ENCODE measurements at places on chromosomes 3 and 15.
A peak's percentile ranks its signal among the peaks of the same experiment; 100 is the strongest.

- no peak for DNase-seq
Observed at GRCh38 chr3:38543586-38543985, 47.4 kb downstream of the EXOG start.

GRCh38 chr15:60217161-60217560 lies 180.6 kb downstream of the ANXA2 start:
- DNase-seq = no peak

DNA sequence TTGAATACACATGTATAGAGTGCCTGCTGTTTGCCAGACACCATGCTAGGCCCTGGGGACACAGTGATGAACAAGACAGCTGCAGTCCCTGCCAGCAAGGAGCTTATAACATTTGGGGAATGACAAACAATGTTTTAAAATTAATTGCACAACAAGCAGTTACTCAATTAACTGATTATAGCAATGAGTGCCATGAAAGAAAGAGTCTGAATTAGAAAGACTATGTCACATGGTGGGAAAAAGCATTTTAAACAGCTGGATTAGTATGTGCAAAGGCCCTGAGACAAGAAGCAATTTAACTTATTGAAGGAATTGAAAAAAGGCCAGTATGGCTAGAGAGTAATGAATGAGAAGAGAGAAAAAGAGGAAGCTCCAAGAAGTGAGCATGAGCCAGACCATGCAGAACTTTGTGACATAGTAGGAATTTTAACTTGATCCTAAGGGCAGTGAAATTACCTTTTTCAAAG lies 64.5 kb upstream of the PLXNA1 start:
- no peak for DNase-seq

- no peak for DNase-seq
Observed at GRCh38 chr15:77682564-77682963, 49.9 kb upstream of the LINGO1 start.

GRCh38 chr3:56113231-56113630 lies 355.0 kb downstream of the ERC2 start:
- no peak for DNase-seq

- DNase-seq = no peak
Observed at GRCh38 chr3:25784971-25785370, 1.7 kb upstream of the NGLY1 start.

GRCh38 chr3:181174022-181174421 lies 184.5 kb upstream of the DNAJC19 start:
- DNase-seq = no peak

GRCh38 chr3:44506961-44507360 lies 29.5 kb upstream of the ZNF445 start:
- DNase-seq = no peak

GRCh38 chr3:129432671-129433070 lies 4.2 kb upstream of the EFCAB12 start:
- DNase-seq = no peak

DNA sequence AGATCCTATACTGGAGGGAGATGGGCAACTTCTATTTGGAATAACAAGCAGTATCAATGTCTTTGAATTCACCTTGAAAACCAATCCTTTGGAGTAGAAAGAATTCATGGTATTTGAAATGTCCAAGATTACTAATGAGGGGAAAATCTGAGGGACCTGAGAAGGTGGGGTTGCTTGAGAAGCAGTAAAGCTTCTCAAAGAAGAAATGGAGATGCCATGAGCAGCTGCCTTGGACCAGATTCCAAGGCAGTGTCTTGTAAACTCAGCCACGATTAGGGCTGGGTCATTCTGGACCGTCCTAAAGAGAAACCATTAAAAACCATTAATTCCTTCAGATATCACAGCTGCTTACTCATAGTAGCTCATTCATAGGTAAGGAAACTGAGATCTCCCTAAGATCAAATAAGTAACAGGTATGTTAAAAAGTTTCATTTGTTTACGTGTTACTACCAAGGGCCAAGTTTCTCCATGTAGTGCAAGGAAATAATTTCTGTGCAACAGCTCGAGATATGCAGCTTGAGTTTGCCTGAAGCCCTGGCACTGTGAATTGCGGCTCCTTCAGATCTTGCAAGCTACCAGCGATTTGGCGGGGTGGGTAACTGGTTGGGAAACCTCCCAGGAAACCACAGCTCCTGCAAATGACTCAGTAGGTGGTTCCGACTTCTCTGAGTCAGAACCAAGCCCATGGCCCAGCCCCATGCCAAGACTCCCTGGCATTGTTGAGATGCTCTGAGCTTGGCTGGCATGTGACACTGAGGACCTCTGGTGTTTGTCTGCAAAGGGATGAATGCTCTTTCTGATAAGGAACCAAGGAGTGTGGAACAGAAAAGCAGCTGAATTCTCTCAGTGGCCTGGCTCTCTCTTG lies 296.8 kb downstream of the RORA start:
- no peak for DNase-seq

DNA sequence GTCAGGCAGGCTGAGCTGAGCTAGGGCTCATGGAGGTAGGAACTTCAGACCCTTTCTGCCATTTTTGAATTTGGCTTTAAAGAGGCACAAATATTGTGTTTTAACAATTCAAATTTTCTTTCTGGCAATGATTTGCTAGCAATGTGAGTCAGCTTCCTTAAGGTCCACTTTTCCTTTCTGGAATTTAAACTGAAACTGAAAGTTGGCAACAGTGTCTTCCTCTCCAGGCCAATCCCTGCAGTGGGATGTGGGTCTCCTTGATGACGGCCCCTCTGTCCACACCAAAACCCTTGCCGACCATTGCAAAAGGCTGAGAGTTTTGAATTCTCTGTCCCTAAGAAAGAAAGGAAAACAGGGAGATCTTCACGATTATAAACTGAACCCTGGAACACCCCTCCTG lies 27.1 kb downstream of the RPSA start:
- no peak for DNase-seq

DNA sequence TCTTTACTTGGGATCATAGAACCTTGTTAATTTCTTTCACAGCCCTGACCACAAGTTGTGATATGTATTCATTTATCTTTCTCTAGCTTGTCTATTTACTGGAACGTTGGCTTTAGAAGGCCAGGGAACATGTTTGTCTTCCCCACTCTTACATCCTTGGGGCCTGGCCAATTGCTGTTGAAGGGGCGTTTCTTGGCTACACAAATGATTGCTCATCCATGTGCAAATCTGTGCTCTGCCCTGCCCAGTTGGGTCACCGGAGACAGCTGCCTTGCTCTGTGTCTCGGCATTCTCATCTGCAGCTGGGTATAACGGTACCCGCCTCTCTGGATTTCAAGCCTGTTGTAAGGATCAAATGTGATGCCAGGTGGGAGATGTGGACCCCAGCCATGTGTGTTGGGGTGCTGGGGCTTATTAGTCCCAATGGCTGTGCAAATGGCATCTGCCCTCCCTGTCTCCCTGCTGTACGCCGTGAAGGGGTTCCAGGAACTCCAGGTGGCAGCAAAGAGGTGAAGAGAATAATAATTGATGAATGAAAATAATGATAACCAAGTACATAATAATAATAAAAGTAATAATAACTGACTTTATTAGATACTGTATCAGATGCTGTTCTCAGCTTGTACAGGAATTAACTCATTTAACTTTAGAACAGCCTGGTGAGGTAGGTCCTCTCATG lies 24.0 kb upstream of the TLE3 start:
- DNase-seq = peak; percentile 23

DNA sequence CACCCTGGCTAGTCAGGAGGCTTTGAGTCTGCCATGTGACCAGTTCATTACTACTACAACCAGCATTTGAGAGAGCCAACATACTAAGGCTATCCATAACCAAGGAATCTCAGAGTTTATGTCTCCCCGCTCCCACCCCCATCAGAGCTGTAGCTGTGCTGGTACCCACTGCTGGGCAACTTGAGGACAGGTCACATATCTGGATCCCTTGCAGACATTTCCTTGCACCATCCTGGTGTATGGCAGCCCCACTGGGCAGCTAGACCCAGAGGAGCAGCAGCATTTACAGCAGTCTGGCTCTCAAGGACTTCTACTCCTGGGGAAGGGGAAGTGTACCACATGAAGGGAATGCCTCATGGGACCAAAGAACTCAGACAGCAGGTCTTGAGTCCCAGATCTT lies 160.8 kb upstream of the ST8SIA2 start:
- no peak for DNase-seq

GRCh38 chr3:112097378-112097777 lies 11.2 kb downstream of the C3orf52 start:
- peak; percentile 53 for DNase-seq

DNA sequence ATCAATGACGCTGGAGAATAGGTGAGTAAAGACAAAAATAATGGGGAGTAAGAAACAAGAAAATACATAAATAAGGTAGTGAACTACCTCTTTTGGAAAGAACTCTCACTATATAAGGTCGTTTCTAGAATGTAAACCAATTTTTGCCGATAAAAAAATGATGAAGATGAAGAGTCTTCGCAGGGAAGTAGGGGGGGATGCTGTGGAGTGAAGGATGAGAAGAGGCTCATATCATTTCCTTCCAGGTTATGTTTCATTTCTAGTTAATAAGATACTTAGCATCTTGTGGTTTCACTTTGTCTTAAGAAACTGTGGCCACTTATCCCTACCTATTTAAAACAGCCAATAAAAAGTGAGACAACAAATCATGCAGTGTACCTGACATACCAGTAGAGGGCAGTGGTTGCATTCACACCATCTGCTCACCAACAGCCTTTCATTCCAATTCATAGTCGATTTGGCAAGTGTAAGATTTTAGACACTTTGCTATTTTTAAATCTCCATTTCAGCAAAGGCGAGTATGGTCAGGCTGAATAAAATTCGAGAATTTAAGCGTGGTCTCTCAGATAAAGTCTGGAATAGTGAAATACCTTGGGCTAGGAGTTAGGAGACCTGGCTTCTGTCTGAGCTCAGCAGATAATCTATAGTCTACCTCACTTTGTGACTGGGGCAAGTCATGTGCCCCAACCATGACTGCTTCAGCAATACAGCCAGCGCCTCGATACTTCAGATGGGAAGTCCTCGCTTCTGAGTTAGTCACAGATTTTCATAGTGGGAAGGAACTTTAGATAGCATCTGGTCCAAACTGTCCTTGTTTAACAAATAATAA lies 28.9 kb upstream of the ICE2 start:
- peak; percentile 38 for DNase-seq

DNA sequence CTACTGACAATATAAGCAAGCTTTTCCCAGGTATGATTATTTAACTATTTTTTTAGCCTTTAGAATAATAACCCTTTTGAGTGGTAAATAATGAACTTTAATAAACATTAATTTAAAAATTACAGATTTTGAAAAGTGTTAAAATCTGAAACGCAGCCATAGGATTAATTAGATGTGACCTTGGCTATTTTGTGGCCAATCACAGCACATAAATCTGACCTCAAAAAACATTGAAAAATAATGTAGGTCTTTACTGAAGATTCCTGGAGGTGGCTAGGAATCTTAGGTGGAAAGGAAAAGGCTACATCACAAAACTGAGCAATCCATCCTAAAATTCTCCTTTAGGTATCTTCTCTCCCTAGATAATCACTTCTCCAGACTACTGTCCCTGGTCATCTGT lies 18.1 kb downstream of the SCG3 start:
- DNase-seq = no peak

DNA sequence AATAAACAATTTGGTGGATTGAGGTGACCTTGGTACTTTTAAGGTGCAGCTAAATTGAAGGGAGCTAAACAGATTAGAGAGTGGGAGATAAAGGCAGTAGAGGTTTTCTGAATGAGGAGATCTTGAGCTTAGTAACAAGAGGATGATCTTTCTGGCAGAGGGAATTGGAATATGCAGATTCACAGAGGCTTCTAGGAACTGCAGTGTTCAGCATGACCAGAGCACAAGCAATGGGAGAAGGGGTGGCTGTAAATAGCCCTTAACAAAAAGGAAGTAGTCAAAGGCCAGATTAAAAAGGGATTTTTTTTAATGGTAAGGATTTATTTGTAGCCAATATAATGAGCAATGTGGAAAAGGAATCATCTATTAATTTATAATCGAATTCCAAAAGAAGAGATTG lies 5.7 kb upstream of the BNIP2 start:
- DNase-seq = no peak

GRCh38 chr3:116179091-116179490 lies 266.2 kb downstream of the LSAMP start:
- DNase-seq = no peak

GRCh38 chr3:151568184-151568583 lies 107.3 kb upstream of the IGSF10 start:
- DNase-seq = no peak

- DNase-seq = no peak
Observed at GRCh38 chr3:67653425-67654098, 850 bp downstream of the SUCLG2 start.

DNA sequence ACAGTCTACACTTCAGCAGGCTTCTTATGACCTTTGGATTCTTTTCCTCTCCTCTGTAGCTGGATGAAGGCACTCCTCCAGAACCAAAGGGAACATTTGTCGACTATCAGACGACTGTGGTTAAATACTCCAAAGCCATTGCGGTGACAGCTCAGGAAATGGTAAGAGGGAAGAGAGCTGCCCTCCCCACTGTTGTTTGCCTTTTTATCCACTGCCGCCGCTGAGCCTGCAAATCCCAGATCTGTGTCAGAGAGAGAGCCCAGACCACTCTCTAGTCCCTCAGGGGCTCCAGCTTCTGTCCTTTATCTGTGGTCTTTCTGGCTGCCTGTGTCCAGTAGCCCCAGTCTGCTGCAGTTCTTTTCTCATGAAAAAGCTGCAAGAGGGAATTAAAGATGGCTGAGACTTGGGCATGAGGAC lies 261.5 kb upstream of the TPM1 start:
- DNase-seq = no peak

DNA sequence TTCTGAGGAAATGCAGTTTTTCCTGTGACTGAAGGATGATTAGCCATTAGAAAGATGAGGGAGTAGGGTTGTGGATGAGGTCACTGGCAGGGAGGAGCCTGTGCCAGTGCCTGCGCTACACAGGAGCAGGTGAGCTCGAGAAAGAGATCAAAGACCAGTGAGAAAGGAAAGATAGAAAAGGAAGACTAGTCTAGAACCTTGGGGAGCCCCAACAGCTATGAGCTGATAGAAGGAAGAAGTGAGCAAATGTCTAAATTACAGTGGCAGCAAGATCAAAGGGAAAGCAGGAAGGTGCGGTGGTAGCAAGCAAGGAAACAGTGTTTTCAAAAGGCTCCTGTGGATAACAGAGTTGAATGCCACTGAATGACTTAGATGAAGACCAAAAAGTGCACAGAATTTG lies 39.6 kb downstream of the LNP1 start:
- no peak for DNase-seq

DNA sequence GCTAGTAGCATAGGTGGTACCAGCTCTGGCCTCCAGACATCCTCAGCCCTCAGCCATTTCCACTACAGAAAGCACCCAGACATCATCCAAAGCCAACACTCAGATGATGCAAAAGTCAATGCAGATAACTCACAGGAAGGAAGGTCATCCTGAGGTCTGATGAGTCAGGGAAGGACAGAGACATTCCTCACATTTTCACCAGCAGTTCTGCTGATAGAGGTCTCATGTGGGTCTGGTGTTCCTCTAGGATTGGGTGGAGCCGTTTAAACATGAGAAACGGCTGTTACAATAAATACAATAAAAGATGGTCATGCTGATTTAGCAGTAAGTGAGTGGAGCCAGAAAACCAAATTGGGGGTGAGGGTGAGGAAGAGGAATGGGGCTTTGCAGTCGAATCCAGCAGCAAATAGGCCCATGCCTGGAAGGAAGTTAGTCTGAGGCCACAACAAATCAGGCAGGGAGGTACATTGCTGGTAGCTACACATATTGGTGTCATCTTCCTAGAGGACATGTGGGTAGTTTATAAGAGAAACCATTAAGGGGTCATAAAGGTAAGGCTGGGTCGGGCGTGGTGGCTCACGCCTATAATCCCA lies 33.3 kb upstream of the FLNB start:
- DNase-seq = no peak
